Activated CD4-positive, CD25-positive, alpha-beta regulatory T cell (primary cell): ENCODE measurements at places on chromosomes 11 and 22.

- DNase-seq: no peak
These were observed 25.7 kb upstream of the ALDH3B2 start for GRCh38 chr11:67700141-67700540.

- no peak for DNase-seq
These were observed 109.2 kb downstream of the FAM76B start for GRCh38 chr11:95680169-95680929.

GRCh38 chr11:21225860-21226259 lies 556.5 kb downstream of the NELL1 start:
- DNase-seq: no peak

- DNase-seq: no peak
These were observed 27.9 kb downstream of the TIMP3 start for GRCh38 chr22:32829451-32829851.

GRCh38 chr11:133347988-133348387 lies 184.3 kb downstream of the OPCML start:
- DNase-seq: no peak

GRCh38 chr11:59643390-59643789 lies 25.4 kb downstream of the PATL1 start:
- no peak for DNase-seq

GRCh38 chr11:63802637-63803414 lies 10.4 kb upstream of the SPINDOC start:
- DNase-seq: no peak

DNA sequence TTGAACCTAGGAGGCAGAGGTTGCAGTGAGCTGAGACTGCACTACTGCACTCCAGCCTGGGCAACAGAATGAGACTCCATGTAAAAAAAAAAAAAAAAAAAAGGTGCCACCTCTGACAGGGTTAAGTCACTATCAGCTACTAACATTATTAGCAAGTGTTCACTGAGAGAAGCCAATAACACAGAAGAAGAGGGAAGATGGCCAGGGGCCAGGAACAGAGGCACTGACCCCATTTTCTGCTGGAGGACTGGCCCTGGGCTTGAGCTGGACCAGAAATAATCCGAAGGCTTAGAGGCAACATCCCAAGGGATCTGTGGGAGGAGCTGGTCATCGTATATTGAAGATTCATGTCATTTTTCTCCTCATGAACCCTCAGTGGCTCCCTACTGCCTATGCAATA lies 5.0 kb downstream of the SLC5A1 start:
- no peak for DNase-seq

GRCh38 chr11:8541448-8541847 lies 52.6 kb downstream of the STK33 start:
- no peak for DNase-seq

DNA sequence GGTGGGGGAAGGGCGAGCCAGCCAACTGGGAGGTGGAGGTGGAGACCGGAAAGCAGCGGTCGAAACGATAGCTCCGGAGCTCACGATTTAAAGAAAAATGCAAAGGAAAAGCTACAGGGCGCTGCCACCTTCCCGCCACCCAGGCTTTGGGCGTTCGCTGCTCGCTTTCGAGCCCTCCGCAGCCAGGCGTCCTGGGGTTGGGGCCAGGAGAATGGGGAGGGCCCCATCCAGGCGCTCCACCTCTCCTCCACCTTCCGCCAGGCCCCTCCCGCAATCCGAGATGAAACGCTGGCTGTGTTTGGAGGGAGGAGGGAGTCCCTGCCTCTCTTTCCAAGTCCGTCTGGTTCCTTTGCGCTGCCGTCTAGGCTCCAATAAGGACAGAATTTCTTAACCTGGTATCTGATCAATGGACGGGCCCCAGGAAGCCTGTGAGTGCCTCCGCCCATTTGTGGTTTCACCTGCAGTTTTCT lies 483 bp upstream of the ABTB2 start:
- no peak for DNase-seq

DNA sequence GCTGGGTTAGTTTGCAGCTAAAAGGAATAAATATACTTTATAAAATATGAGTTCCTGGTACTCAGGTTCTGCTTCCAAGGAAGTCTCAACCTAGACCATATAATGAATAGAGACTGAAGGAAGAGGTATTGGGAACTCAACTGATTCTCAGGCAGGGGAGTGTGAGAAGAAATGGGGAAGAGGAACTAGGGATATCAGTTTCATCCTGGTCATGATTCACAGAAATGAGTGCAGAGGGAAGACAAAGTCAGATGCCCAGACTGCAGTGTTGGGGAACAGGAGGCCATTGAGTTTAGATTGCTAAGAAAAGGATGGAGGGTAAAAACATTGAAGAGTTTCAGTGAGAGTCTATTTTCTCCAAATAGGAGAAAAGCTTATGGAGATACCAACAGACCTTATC lies 28.8 kb downstream of the PLAAT5 start:
- no peak for DNase-seq

- no peak for DNase-seq
These were observed 800 bp downstream of the KCNJ5 start for GRCh38 chr11:128891913-128892398.

DNA sequence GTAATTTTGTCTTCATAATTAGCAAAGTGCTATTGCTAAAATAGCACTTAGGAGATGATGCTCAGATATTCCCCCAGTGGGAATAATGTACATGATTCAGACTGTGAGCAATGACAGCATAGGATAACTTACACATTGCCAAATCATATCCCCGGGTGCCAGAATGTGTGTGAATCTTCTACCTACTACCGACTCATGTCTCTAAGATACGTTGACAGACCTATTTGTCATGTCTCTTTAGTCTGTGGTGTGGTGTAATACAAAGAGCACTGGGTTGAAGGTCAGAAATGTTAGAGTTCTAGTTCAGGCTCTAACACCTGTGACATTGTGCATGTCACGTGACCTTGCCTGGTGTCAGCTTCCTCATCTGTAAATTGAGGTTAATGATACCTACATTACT lies 31.0 kb upstream of the PICALM start:
- no peak for DNase-seq

DNA sequence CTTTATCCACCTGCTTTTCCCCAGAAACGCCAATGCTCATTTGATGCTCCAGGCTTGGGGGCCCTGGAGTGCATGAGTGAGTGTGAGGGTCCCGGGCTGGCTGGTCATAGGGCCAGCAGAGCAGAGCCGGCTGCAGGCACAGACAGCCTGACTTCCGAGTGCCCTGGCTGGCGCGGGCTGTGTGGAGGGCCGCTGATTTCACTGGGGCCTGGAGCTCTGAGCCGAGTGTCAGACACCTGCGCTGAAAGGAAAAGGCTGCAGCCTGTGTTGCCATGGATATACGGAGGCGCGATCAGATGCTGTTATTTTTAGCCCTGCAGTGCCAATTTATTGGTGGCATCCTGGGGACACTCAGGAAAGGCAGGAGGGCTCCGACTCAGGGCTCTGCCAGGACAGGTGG lies 87.6 kb downstream of the ST3GAL4 start:
- no peak for DNase-seq

- DNase-seq: no peak
These were observed 255.1 kb downstream of the TTC28 start for GRCh38 chr22:28424427-28425080.

DNA sequence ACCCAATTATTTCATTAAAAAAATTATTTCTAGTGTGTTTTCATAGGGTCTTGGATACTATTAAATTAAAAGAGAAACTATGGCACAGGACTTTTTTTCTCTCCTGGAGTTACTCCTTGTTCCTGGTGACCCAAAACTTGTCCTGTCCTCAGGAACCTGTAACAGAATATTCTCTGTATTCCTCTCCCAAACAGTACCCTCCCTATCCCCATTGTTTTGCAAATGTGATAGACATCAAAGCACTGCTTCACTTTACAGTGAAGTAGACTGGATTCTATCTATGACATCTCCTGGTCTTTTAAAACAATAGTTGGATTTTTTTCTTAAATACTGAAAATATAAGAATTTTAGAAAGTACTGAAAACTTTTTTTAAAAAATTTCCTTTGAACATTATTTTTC lies 37.2 kb downstream of the FAR1 start:
- DNase-seq: no peak

GRCh38 chr22:40157330-40157945 lies 20.3 kb upstream of the TNRC6B start:
- no peak for DNase-seq

DNA sequence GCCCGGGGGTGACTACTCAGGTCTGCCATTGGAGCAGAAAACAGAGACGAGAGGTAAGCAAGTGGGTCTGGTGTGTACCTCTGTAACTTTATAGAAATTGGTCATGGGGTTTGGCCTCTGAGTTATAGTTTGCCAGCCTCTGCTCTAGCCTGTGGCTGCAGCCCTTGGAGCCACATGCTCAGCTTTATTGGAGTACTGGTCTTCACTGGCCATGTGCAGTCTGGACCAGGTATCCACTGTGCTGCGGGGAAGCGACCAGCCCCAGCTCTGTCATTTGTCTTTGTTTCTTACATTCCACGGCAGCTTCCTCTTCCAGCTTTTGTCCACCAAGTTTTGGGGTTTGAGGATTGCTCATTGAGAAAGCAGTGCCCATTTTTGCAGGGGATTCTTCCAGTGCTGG lies 453.4 kb downstream of the TBC1D22A start:
- no peak for DNase-seq

GRCh38 chr11:62344210-62344609 lies 7.0 kb downstream of the ASRGL1 start:
- no peak for DNase-seq

GRCh38 chr22:42066126-42066761 lies 4.4 kb downstream of the NAGA start:
- DNase-seq: no peak
